ENCODE measurements at places on chromosomes 7 and 10.

- no peak for DNase-seq
Measured at GRCh38 chr10:3807928-3808496, 23.0 kb upstream of the KLF6 start.

GRCh38 chr7:32515890-32516550 lies 20.7 kb downstream of the AVL9 start:
- no peak for DNase-seq

DNA sequence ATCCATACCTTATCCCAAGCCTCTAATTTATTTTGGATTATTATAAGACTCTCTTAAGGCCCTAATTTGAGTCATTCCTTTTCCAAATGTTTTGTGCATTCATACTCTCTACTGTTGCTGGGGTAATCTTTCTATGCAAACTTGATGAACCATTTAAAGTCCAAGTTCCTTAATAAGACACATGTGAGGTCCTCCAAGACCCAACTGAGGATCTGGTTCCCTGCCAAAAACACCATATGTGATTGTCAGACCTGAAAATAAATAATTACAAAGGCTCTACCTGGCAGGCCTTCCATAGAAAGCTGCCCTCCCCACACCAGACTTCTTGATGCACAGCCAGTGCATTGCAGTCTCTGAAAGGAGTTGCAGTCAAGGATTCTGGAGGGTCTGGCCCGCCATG lies 257.9 kb upstream of the AKR1E2 start:
- no peak for DNase-seq

DNA sequence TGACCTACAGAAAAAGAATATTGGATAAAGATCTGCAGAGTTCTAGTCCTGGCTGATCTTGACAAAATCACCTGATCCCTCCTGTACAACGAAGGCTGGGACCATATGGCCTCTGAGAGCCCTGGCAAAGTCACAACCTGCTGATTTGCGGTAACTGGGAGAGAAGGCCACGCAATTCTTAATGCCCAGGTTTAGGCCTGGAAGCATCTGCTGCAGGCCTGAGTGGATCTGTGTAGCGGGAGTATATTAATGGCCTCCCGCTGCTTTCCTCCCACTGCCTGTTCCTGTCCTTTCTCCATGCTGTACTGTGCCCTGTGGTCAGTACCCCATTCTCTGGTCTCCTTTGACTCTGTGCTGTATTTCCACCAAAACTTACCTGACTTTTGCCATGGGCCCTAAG lies 24.2 kb downstream of the AKR1B1 start:
- no peak for DNase-seq

GRCh38 chr7:79176859-79177477 lies 276.5 kb downstream of the MAGI2 start:
- no peak for DNase-seq

DNA sequence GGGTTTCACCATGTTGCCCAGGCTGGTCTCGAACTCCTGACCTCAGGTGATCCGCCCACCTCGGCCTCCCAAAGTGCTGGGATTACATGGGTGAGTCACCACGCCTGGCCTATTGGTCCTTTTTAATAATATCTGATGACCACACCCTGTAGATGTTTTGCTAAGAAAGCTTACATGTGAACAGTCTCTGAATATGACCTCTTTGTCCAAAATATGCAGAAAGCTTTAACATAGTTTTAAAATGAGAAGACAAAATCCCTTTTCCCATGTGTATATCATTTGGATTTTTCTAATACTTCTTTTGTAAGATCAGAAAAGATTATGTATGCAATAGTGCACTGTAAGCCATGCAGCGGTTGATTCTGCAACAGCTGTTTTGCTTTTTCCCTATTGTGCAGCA lies 38.5 kb downstream of the MCU start:
- DNase-seq = no peak

DNA sequence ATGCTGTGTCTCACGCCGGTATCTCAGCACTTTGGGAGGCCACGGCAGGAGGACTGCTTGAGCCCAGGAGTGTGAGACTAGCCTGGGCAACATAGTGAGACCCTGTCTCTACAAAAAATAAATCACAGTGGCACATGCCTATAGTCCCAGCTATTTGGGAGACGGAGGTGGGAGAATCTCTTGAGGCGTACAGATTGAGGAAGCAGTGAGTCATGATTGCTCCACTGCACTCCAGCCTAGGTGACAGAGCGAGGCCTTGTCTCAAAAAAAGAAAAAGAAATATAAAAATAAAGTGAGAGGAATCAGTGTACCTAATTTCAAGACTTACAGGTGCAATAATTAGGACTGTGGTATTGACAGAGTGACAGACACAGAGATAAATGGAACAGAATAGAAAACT lies 23.9 kb downstream of the SLC25A40 start:
- DNase-seq = no peak

All from activated T-cell treated with anti-CD3 and anti-CD28 coated beads for 24 hours (primary cell).